Effector memory CD8-positive, alpha-beta T cell (primary cell): ENCODE measurements at places on chromosomes 6 and 20.

DNA sequence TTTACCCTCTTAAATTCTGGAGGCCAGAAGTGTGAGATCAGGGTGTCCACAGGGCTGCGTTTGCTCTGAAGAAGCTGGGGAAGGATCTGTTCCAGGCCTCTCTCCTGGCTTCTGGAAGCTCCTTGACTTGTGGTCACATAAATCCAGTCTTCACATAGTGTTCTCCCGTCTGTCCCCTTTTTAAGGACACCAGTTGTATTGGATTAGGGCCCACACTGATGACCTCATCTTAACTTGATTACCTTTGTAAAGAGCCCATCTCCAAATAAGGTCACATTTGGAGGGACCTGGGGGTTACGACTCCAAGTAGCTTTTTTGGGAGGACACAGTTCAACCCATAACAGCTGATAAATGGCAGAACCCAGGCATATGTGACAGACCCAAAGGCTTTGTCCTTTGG lies 20.0 kb upstream of the WFDC2 start:
- no peak for DNase-seq

GRCh38 chr20:5730131-5730530 lies 20.1 kb upstream of the SHLD1 start:
- DNase-seq: no peak

DNA sequence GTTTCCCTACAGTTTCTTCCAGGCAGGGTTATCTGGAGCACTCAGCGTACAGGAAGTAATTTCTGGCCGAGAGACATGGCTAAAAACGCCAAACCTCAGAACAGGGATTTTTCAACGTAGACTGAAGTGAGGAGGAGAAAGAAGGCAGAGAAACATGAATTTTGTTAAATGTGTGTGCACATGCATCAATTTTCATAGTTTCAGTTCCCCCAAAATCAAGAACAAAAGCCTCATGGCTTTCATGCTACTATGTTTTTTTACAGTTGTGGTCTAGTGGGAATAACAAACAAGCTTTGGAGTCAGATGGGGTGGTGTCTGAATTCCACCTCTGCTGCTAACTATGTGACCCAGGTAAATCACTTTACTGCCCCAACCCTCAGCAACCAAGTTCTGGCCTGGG lies 4.9 kb downstream of the TOMM34 start:
- no peak for DNase-seq

GRCh38 chr6:111552241-111552744 lies 53.4 kb downstream of the TRAF3IP2 start:
- no peak for DNase-seq

DNA sequence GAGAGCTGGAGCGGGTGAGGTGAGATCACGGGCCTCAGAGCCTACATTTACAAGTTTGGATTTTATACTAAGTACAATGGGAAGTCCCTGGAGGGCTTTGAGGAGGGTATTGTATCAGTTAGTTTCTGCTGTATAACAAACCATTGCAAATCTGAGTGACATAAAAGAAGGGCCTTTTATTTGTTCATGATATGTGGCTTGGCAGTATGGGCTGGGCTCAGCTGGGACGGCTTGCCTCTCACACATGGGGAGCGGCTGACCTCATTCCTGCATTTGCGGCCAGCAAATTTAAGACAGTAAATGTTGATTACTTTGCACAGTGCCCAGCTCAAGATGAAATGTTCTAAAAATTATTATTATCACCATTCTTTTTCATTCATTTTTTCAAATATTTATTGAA lies 21.7 kb downstream of the GDAP1L1 start:
- no peak for DNase-seq

- DNase-seq: no peak
These were observed 1.7 kb downstream of the RANBP9 start for GRCh38 chr6:13709689-13710551.

- DNase-seq: no peak
These were observed 154.9 kb upstream of the FERMT1 start for GRCh38 chr20:6277661-6278240.

- DNase-seq: no peak
These were observed 164.8 kb downstream of the BACH2 start for GRCh38 chr6:90131614-90132423.

GRCh38 chr6:132961610-132962009 lies 147.2 kb downstream of the RPS12 start:
- DNase-seq: no peak

DNA sequence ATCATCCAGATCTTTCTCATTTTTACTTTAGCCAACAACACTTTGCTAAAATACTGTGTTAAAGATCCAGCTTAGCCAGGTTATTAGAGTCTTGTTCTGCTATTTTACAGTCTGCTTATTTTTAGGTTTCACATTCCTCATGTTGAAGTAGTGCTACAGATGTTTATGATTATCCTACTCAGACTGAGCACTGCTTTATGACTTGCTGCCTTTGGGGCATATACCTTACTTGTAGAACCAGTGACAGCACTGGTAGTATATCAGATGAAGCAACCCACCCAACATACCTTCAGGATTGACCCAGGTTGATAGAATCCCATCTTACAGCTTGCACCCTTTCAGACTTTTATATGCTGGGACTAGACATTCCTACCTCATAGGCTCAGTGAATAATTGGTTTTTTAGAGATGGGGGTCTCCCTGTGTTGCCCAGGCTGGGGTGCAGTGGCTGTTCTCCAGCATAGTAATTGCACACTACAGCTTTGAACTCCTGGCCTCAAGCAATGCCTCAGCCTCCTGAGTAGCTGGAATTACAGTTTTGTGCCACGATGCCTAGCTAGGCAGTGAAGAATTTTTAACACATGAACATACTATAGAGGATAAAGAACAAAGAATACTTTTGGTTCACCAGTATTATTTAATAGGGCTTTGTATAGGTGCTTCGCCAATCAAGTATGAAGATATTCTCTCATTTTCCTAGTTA lies 63.8 kb upstream of the DYNLRB1 start:
- DNase-seq: no peak

- no peak for DNase-seq
These were observed 194.2 kb upstream of the FOXQ1 start for GRCh38 chr6:1117530-1118286.

DNA sequence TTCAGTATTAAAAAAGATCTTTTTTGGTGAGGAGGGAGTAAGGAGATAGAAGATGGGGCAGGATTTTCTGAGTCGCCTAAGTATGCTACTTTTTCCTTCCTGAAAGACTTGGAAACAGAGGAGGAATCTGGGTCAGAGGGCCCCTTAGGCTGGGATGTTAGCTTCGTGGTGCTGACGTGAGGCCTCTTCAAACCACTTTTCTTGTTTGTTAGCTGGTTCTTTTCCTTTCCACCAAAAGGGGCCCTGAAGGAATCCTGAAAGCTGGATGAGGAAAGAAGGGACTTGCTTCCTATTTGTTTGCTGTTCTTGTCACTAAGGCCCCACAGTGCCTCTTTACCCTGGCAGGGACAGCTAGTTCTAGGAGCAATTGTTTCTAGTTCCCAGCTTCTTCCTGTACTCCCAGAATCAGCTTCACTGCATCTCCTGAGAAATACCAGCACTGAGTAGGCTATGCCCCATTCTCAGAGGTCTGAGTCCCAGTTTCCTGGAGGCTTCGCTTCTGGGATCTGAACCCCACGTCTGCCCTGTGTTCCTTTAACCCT lies 2.2 kb upstream of the IL20RA start:
- DNase-seq: no peak

DNA sequence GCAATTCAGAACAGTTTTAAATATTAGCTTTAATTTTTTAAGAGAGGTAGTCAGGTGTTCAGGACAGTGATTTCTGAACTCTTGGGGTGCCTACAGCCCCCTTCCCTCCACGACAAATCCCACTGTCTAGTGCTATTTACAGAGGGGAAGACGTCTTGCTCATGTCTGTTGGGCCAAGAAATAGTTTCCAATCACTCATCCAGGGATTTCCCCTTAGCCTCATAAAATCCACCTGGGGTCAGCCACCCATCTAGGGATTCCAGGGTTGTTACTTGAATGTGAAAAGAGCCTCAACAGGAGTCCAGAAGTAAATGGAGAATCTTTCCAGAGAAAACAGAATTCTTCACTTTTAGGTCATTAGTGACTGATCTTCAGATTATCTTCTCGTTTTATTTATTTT lies 37.0 kb downstream of the BICRAL start:
- no peak for DNase-seq

DNA sequence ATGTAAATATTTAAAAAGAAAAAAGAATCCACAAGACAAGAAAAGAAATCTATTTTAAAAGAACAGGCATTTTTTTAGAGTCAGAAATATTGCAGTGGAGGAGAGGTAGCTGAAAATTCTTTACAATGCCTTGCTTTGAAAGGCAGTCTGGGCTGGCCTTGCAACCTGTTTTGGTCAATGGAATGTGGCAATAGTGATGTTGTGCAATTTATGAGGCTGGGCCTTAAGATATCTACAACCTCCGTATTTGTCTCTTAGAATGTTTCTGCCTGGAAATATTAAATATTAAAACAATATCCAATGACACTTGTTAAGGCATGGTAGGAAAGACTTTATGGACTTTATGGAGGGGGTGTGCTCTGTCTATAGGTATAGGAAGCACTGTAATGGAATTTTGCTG lies 14.8 kb upstream of the SCGN start:
- DNase-seq: no peak

GRCh38 chr6:134550604-134551003 lies 232.7 kb upstream of the SGK1 start:
- no peak for DNase-seq

GRCh38 chr20:59891581-59891980 lies 41.9 kb downstream of the SYCP2 start:
- DNase-seq: no peak

DNA sequence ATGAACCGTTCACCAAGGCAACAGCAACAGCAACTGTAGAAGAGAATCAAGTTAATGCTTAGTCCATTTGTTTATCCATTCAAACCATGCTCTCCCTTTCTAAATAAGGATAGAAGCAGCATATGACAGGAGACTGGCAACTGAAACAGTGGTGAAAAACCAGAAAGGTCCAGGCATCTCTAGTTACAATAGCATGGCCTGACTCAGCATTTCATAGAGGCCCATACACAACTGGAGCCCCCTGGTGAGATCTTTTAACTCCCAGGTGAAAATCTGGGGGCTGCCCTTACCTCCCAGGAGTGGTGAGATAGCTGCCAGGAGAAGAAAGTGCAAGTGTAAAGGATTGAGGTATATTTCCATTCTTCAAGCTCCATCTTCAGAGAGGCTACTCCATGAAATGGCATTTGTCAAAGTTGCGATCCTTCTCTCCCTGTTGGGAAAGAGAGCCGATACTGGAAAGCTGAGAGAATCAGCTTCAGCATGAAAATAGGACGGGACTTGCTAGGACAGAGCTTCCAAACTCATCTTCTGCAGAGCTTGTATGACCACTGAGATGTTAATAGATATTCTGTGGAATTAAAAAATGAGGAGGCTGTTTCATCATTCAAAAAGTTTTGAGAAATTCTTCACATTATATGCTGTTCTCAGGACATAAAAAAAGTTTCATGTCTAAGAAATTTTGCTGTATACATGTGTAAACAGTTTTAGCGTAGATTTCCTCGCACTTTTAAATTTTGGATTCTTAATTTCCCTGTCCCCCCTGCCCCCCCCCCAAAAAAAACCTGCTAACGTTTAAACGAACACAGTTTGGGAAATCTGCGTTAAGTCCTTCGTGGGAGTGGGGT lies 10.9 kb upstream of the SLC2A12 start:
- DNase-seq: no peak

DNA sequence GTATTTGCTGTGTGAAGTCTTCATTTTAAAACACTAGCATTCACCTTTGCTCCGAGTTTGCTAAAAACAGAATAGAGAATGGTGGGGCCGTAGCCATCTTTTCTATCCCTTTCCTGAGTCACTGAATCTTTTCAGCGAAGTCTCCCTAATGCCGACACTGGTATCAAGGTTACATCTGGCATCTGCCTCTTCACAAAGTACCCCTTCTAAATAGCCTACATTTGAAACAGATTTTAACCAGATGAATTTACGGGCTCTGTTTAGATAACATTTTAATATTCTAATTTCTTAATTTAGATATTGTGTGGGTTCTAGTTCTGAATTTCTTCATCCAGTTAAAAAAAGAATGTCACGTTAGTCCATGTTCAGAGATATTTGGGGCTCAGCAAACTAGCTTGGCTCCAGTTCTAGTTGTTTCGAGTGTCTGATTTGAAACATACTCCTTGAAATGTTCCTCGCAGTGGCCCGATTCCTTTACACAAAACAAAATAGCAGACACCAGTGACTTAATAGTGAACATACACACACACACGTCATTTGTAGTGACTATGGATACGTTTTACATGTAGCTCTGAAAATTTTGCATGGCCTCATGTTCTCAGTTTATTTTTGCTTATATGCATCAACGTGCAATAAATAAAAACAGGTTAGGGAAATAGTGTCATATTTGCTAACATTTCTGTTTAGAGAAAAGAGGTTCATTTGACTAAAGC lies 15.1 kb downstream of the DSP start:
- DNase-seq: no peak

- DNase-seq: no peak
These were observed 97.5 kb upstream of the MYLIP start for GRCh38 chr6:16031278-16031981.

- DNase-seq: no peak
These were observed 402.5 kb downstream of the RFPL4B start for GRCh38 chr6:112749673-112750072.

DNA sequence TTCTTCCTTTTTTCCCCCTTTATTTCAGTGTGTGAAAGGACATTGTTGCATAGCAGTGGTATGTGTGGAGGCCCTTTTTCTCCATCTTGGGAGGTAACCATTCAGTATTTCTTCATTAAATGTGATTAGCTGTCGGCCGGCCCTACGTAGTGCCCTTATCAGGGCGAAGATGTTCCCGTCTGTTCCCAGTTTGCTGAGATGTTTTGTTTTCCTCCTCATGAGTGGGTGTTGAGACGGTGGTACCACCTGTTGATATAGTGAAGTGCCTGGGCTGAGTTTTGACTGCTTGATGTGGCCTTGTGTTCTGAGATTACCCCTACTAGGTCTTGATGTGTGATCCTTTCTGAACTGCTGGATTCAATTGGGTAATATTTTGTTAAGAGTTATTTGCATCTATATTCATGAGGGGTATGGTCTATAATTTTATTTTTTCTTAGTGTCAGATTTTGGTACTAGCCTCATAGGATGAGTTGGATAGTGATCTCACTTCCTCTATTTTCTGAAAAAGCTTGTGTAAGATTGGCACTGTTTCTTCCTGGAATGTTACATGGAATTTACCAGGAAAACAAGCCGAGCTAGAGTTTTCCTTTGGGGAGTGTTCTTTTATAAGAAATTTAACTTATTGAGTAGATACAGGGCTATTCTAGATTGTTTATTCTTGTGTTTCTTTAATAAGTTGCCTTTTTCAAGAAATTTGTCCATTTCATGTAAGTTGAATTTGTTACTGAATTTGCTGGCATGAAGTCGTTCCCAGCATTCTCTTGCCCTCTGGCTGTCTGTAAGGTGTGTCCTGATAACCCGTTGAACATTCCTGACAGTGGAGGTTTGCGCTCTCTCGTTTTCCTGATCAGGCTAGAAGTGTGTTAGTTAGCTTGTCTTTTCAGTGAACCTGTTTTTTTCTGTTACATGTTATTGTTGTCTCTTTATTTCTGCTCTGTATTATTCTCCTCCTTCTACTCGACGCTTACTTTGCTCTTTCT lies 4.3 kb downstream of the MTG2 start:
- no peak for DNase-seq
